ENCODE measurements at places on chromosomes 2 and 18.

DNA sequence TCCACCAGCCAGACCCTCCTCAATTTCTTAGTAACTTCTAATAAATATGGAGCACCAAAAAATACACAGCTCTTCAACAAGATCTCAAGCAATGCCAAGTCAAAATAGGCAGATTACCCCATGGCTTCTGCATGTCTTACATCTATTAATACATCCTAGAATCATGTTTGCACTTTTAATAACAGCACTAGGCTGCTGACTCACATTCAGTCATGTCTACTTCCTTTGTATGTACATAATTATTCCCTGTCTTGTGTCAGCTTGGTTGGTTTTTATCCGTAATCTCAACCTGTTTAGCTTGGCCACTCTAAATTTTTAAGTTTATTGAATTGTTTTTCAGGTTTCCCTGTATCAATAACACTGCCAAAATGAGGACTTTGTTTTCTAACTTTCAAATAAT is 420.1 kb upstream of the ACVR2A start:
- DNase-seq = no peak

DNA sequence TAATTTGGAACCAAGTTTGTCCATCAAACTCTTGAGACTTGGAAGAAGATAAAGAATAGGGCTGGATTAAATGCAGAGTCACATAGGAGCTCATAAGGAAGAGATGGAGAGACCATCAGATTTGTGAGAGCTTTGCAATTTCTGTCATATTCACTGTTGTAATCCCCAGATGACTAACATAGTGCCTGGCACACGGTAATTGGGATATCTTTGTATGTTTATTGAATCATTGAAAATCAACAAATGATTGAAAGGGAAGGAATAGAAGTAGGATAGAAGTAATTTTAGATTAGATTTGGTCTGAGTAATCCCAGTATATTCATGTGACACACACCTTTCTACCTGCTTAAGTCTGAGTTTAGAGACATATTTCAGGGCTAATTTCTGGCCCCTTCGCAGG is 75.4 kb downstream of the LCLAT1 start:
- no peak for DNase-seq

- no peak for DNase-seq
Observed at GRCh38 chr18:63924551-63924950, 16.8 kb downstream of the SERPINB10 start.

DNA sequence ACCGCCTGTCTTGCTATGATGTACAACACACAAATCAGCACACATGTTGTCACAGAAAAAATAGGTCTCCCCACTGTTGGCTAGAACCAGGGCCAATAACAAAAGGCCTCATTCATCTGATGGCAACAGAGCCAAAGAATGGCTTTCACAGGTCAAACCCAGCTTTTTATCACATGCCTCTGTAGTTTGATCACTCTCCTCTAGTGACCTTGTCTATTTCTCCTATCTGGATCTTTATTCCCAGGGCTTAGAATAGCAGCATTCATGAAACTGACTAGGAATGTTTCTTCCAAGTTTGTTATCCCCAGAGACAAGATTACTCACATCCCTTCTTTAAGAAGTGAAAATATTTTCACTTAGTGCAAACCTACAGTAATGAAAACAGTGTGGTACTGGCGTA is 285.8 kb upstream of the GYPC start:
- no peak for DNase-seq

DNA sequence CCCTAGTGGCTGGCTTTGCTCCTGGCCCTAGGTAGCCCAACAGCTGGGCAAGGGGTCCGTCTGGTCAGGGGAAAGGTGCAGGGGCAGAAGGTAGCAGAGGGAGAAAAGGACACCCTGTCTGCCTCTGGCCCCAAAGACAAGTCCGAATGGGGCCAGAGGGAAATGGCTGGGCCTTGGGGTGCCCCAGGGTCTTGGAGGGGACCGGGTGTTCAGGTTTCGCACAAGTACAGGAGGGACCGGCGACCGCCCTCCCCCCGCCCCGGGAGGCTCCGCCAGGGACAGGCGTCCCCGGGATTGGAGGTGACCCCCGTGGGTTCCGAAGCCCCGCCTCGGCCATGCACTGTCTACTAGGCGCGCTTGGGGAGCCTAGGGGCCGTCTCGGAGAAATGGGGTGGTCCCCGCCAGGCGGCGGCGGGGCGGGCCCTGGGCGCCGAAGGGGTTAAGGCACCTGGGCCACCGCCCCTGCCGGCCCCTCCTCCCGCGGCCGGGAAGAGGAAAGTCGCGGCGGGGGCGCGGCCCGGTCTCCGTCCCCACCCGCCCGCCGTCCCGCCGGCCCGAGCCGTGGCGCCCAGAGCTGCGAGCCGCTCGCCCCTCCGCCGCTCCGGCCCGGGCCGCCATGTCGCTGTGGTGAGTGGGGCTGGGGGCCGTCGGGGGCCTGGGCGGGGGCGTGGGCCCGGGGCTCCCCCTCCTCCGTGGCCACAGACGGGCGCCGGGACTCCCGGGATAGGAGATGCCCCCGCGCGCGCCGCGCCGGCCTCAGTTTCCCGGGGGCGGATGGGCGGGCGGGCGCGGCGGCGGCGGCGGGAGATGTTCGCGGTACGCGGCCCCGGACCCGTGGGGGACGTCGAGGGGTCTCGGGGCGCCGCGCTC is at the start of gene B3GNT7:
B3GNT7 (plus strand) TSS at position 523 of the 870 bp plus-strand sequence; CDS start at position 617, 94 bp downstream.
- no peak for DNase-seq

- no peak for DNase-seq
Observed at GRCh38 chr2:237503201-237503600, 16.1 kb downstream of the MLPH start.

- no peak for DNase-seq
Observed at GRCh38 chr2:109526442-109526970, 87.3 kb downstream of the SEPTIN10 start.

GRCh38 chr18:62933261-62933887 is 218.0 kb downstream of the PHLPP1 start:
- no peak for DNase-seq

DNA sequence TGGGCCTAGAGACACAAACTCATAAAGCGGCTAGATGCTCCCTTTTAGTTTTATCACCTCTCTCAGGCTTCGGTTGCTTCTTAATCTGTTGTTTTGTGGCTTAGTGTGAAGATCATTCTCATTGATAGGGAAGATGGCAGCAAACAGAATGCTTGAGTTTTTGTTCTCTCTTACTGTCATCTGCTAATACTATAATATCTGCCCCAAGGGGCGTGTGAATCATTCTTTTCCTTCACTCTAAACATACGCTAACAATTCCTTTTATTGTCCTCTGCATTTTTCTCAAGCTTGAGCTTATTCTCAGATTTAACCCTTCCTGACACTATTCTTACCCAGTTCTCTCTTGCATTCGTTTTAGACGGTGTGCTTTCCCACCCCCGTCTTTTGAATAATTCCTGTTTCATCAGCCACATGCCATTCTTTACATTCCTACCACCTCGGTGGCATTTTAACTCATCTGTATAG is 323.9 kb upstream of the NRP2 start:
- DNase-seq = no peak

Measured in stimulated activated CD4-positive, alpha-beta T cell treated with anti-CD3 and anti-CD28 coated beads, TNF-alpha, amount 100 ng/mL, for 4 hours (primary cell).